ENCODE measurements at places on chromosomes 5 and 9.

GRCh38 chr5:150642567-150642927 is 2.1 kb downstream of the SYNPO start:
- no peak for DNase-seq

GRCh38 chr9:134739660-134739968 is 98.0 kb downstream of the COL5A1 start:
- DNase-seq = no peak

DNA sequence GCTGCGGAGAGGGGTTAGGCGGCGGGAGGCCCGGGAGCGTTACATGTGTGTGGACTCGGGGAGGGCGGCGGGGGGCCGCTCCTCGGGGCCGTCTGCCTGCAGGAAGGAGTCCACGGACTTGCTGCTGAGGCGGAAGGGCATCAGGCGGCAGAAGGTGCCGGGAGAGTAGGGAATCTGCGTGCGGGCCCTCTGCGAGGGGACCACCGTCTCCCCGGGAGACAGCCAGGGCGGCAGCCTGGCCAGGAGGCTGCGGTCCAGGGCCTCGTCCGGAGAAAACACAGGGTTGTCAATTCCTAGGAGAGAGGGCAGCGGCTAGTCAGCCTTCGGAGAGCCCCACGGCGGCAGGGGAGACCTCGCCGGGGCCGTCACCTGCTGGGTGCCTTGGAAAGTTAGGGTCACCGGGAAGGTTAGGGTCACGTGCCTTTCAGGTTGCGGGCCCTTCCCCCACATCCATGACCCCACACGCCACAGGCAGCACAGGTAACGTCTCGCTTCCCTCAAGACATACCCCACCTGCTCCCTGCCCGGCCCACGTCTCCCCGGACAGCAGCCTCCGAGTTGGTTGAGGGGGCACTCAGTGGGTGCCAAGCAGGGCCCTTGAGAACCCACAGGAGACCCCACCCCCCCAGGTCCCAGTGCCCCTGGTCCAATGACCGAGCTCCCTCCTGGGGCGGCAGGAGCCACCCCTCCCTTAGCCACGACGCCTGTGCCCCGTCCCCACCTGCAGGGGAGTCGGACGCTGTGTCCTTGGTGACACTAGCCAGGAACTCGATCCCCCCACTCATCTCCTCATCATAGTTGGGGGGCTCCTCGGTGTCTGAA is 32.1 kb downstream of the EXOC3 start:
- DNase-seq = no peak

DNA sequence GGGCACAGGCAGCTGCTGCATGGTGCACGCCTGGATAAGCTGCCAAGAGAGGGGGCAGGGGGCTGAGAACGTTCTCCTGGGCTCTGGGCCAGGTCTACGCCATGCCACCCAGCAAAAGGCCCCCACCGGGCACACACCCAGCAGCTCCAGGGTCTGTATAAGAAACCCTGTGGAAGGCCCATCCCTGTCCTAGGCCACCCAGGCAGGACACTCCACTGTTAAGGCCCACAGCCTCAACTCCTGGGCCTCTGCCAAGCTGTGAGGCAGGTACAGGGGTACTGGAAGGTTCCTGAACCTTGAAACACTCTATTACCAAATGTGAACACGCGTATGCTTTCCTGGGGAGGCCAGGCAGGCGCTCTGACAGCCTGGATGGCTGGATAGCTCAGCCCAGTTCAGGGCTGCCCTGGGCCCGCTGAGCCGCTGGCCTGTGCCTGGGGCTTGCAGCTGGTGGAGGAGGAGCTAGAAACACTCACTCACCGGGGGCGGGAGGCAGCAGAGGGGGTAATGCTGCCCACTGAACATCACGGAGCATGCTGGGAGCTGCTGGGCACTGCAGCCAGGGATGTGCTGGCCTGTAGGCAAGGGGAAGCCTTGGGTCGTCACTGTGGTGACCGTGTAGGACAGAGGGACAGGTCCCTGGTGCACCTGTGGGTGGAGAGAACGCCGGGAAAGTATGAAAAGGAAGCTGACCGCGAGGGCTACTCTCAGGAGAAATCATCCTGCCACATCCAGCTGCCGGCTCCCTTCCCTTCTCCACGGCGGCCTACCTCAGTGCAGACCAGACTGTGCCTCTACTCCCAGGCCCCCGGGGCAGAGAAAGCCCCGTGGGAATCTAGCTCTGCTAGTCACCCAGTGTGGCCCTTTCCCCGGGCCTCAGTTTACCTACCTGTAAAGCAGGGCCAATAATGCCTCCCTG is 6.0 kb downstream of the RNF44 start:
- DNase-seq = no peak

DNA sequence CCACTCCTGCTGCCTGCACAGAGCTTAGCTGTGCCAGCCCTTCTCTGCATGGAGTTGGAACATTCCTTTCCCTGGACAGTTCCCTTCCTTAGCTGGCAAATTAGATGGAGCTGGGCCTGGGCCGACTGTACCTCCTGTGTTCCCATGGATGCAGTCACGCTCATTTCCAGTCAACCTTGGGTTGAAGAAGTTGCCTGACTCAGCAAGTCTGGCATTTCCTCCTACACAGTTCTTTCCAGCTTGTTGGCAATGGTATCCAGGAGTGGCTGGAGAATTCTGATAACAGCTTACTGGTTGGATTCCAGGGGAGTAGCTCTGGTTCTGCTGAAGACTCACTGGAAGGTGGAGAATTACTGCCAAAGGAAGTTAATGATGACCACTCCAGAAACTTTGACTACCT is 9.2 kb upstream of the TAF1L start:
- no peak for DNase-seq

DNA sequence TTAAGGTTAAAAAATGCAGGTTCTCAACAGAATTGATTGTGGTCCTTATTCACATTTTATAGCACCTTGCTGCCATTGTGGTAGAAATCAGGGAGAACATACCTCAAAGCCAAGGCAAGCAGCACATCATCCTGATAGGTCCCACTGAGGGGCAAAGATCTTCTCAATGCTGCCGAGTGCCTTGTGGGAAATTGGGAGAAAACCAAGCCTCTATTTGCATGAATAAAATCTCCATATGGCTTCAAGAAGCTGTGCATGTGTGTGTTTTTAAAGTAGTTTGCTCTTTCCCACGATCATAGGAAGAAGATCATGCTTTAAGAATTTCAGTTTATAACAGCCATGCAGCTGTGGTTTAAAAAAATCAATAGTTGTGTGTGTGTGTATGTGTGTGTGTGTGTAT is 216.9 kb upstream of the FBXL7 start:
- DNase-seq = no peak

GRCh38 chr5:132250547-132250946 is 6.9 kb upstream of the PDLIM4 start:
- no peak for DNase-seq

DNA sequence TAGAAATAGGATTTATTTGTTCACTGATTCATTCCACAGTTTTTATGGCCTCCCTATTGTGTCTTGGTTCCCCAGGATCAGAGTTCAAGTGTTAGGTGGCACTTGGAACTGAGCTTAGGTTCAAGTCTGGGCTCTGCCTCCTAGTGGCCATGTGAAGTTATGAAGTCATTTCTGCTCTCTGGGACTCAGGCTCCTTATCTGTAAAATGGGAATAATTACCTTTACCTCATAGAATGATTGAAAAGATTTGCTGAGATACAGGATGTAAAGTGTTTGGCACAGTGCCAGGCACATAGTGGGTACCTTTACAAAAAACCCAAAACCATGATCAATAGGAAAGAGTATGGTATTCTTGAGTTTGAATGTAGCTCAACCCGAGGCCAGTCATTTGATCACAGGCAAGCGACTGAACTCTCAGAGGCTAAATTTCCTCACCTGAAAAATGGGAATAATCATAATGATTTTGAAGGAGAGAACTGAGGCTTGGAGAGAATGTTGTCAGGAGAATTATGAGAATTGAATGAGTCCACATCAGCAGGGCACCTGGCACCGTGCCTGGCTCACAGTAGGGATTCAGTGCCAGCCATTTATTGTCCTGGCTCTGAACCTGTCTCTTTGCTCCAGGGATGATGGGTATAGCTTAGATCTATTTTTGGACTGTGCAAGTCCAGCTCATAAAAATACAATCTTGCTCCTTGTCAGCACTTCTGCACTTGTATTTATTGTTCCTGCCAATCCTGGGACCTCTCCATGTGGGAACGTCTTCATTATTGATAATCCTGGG is 10.8 kb downstream of the NSG2 start:
- no peak for DNase-seq
